ENCODE measurements at places on chromosomes 5 and 9.

DNA sequence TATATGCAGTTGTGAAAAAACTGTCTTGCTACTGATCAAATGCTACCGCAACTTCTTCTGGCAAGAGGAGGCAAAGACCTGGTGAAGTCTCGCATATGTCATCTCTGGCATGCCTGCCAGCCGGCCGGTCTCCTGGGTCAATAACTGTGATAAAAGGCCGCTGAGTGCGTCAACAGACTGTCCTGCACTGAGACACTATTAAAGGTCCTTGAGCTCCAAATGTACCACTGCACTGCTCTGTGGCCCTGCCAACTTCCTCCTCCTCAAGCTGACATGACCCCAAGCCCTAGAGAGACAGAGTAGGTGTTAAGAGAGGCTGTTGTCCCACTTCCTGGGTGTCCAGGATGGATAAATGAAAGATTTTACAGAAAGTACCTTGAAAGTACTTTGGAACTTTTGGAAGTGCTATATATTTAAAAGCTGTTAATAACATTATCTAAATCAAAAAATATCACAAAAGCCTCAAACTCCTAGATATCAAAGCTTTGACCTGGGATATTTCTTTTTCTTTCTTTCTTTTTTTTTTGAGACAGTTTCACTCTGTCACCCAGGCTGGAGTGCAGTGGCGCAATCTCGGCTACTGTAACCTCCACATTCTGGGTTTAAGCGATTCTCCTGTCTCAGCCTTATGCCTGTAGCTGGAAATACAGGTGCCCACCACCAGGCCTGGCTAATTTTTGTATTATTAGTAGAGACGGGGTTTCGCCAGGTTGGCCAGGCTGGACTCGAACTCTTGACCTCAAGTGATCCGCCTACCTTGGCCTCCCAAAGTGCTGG lies 31.5 kb downstream of the RAPGEF1 start:
- no peak for DNase-seq

DNA sequence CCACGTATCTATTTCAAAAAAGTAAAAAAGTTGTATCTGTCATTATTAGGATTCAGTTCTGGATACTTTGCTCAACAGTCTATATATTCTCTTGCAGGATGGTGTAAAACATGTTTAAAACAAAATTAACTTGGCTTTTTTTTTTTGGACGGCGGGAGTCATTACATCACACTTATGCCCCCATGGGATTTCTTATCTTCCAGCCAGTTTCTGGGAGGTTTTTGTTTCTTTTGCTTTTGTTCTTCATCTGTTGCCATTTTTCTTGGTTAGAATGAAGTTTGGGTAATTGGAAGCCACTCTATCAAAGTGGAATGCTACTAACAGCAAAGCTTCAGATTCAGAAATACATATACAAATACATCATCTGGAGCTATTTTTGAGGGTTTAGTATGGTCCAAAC lies 1.8 kb upstream of the STARD4 start:
- no peak for DNase-seq

DNA sequence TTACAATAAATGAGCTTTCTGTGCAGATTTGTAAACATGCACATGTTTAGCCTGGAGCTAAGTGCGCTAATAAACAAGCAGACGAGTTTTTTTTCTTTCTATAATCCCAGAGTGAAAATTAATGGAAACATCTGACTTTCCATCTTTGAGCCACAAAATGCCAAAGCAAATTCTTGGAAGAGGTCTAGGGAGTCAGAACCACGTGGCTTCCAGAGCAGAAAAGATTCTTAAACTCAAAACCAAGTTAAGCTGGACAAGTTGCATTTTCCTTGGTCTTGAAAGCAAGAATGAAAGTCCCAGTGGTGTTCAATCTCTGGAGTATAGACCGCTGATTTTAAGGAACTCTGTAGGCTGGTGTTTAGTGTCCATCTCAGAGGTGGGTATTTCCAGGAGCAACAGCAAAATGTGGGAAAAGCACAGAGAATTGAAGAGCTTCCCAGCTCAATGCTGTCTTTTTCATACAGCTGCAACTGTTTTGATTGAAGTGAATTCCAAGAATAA lies 71.4 kb downstream of the MYO10 start:
- no peak for DNase-seq

DNA sequence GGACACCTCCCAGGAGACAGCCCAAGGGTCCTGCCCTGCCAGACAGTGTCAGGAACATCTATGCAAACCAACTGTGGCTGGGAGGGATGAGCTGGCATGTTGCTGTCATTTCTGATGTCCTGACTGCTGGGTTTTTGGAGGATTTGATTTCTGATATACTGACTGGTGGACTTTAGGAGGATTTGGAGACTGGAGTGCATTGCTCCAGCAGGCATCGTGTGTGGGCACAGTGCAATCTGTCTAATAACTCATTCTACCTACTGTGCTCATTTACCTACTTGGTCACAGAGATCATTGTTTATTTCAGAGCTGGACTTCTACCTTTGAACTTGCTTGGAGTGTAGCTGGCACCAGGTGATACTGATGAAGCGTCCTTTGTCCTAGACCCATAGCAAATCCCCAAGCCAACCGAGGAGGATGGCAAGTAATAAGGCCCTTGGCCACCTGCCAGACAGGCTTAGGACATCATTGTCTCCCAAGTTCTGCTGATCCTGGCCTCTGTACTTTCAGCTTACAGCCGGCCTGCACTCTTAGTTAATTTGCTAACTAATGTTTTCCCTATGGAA lies 124.3 kb upstream of the ICE1 start:
- DNase-seq: no peak

DNA sequence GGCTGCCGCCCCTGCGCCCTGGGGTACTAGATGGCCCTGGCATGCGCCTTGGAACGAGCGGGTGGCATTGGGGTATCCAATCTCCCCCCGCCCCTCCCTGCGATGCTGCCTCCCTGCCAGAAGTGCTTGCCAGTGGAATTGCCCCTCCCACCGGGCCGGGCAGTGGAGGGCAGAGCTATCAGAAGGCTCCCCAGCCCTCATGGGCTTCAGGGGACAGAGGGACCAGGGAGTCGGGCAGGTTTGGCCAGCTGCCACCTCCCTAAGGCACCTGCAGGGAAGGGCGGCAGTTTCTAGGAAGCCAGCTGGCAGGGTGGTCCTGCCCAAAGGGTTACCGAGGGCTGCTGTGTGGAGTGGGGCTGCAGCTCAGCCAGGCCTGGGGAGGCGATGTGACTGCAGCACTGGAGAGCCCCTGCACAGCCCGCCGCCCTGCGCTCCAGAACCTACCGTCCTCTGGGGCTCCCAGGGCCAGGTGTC lies 52.8 kb upstream of the EGFL7 start:
- no peak for DNase-seq

- no peak for DNase-seq
Observed at GRCh38 chr9:38278457-38278856, 114.0 kb upstream of the ALDH1B1 start.

- DNase-seq: no peak
Observed at GRCh38 chr9:110928599-110928998, 109.7 kb downstream of the LPAR1 start.

- no peak for DNase-seq
Observed at GRCh38 chr5:155727512-155728145, 599.3 kb upstream of the SGCD start.

- no peak for DNase-seq
Observed at GRCh38 chr9:134361843-134362414, 35.7 kb downstream of the RXRA start.

DNA sequence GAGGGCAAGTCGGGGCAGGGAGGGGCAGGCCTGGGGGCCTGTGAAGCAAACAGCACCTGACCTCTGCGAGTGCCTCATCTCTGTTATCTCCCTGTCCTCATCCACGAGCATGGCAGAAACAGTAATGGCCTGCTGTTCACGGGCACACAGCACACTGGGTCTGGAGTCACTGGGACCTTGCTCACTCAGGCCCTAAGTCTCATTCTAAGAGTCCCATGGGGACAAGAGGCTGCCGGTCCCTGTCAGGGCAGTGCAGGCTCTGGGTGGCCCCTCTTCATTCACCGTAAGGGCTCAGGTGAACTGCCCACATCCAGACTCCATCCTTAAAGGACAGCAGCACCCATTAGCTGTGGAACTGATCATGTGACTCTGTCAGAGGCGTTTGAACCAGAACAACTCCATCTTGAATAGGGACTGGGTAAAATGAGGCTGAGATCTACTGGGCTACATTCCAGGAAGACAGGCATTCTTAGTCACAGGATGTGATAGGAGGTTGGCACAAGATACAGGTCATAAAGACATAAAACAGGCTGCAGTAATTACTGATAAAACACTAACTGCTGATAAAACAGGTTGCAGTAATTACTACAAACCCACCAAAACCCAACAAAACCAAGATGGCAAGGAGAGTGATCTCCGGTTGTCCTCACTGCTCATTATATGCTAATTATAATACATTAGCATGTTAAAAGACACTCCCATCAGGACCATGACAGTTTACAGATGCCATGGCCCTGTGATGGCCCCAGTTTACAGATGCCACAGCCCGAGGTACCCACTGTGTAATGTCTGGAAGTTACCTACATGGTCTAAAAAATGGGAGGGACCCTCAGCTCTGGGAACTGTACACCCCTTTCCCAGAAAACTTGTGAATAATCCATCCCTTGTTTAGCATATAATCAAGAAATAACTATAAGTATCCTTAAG lies 28.7 kb downstream of the BICD2 start:
- no peak for DNase-seq

- DNase-seq: no peak
Observed at GRCh38 chr9:7983490-7983889, 183.9 kb upstream of the DMAC1 start.

GRCh38 chr5:119406551-119407110 lies 45.7 kb upstream of the HSD17B4 start:
- DNase-seq: no peak

DNA sequence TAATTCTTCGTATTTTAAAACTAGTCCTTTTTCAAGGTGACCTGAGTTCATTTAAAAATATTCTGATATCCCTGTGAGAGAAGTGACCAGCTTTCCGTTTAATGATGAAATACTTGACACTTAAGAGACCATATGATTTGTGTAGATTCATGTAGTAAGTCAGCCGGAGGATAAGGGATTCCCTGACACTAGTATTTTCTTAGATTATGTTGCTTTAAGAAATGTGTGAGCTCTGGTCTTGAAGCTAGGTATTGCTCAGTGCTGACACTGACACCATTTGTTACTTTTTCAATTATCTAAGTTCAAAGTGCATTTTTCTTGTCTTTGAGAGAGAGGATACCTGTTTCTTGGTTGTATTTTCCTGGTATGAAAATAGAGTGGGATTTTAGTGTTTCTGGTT lies 4.2 kb downstream of the NIPBL start:
- DNase-seq: no peak

GRCh38 chr9:111427186-111427585 lies 57.0 kb downstream of the ECPAS start:
- no peak for DNase-seq

- DNase-seq: no peak
Observed at GRCh38 chr5:102957141-102957540, 162.8 kb downstream of the GIN1 start.

- no peak for DNase-seq
Observed at GRCh38 chr5:78514427-78515330, 133.9 kb downstream of the LHFPL2 start.

DNA sequence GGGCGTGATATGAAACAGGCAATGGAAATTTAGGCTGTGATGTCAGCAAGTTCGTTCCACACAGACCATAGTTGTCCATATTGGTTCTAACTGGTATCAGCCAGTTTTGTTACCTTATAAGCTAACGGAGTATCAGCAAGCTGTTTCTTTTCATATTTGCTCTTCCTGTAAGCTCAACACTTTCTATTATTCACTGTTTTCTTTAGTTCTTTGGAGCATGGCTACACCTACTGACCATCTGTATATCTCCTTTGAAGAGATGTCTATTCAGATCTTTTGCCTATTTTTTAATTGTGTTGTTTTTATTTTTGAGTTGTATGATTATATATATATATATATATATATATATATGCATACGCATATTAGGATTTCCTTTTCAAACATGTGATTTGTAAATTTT lies 1057.2 kb upstream of the CDH10 start:
- no peak for DNase-seq

DNA sequence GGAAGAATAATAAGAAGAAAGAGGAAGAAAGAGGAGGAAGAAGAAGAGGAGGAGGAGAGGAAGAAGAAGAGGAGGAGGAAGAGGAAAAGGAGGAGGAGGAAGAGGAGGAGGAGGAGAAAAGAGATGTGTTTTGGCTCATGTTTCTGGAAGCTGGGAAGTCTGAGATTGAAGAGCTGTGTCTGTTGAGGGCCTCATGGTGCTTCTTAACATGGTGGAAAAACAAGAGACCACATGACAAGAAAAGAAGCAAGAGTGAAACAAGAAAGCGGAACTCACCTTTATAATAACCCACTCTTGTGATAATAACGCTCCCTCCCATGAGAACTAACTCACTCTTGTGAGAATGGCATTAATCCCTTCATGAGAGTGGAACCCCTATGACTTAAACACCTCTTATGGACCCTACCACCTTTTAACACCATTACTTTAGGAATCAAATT lies 36.1 kb upstream of the RANBP6 start:
- no peak for DNase-seq

- no peak for DNase-seq
Observed at GRCh38 chr5:135332519-135333150, 66.4 kb downstream of the MACROH2A1 start.

DNA sequence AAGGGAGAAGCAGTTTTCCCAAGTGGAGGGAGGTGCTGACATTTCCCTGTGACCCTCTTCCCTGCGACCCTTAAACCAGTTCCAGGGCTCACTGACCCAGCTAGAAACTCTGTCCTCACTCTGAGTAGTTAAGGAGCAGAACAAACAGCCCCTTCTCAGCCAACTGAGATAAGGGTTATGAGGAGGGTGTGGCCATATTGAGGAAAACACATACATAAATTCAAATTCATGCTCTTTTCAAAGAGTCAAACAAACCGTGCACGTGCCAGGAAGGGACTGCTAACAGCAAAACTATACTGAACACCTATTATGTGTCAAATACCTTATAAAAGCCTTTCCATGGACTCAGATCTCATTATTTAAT lies 4.9 kb upstream of the AKNA start:
- DNase-seq: no peak

DNA sequence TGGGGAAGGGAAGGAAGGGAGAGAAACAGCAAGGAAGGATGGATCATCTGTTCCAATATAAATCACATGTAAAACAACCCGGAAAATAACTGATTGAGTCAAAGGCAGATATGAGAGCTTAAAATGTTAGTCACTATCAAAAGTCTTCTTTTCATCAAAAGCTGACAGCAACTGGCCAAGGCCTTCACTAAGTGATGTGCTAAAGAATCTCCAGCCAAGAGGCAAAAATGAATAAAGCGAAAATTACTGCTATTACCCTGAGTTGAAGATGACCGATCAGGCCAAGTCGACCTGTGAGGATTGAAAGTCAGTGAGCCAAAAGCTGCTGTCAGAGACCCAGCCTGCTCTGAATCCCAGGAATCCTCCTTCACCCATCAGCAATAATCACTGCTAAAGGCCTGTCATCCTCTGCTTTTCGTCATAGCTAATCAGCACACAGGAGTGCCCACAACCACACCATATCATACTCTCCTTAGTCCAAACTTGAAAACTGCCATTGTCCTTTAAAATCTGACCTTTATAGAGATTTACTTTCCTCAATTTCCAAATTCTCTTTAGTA lies 736.9 kb downstream of the TLE1 start:
- no peak for DNase-seq

DNA sequence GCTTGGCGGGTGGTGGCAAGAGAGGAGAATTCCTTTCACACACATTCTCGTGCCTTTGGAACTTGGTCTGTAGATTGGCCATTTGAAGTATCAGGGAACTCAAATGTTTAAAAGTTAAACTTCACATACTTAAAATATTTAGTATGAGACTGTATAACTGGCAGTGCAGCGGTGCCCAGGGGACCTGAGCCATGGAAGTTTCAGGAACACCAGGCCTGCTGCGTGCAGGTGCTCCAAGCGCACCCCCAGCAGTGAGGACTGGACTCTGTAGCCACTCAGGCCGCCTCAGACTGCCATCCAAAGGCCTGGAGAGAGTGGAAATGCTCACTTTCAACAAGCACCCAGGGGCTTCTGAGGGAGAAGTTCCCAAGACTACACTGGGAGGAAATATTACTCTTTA lies 273.5 kb upstream of the IRX2 start:
- no peak for DNase-seq
